ENCODE measurements at places on chromosomes 16 and 17.

- no peak for DNase-seq
Measured at GRCh38 chr16:11624636-11625607, 38.2 kb upstream of the LITAF start.

GRCh38 chr17:72700226-72700625 is 392.3 kb downstream of the SLC39A11 start:
- DNase-seq = no peak

GRCh38 chr17:65813306-65813705 is 251.9 kb upstream of the AXIN2 start:
- DNase-seq = no peak

GRCh38 chr16:73792199-73793020 is 504.2 kb upstream of the PSMD7 start:
- no peak for DNase-seq

DNA sequence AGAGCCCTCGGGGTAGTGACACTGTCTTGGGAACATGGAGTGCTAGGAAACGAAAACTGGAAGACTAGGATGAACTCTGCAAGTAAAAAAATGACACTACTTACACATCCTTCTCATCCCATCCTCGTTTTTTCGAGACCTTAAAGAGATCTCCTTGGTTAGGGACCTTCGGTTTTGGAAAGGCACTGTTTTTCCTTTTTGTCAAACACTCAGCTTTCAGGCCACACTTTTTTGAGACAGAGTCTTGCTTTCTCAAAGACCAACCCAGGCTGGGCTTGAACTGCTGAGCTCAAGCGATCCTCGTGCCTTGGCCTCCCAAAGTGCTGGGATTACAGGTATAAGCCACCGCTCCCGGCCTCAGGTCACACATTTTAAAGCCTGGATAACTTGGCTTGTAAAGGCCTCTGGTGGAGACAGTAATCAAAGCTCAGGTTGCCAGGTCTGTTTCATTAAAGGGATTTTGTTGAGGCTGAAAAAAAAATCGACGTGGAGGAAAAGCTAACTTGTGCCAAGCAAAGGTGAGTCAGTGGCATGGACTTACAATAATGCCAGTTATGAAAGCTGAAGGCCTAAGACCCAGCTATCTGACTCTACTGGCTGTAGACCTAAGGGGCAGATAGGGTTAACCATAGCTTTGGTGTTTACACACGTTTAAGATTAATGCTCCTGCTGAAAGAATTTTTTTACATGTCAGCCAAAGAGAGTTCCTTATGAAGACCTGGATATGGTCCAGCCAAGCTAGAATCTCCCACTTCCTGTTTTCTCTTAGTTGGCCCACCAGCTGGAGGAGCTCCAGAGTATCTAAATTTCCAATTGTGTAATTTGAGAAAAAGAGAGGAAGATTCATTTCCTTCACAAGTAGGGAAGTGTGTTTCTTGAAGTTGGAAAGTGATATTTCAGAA is 823 bp downstream of the NBR1 start:
- DNase-seq = no peak

GRCh38 chr17:68657166-68657565 is 56.0 kb upstream of the FAM20A start:
- DNase-seq = no peak

DNA sequence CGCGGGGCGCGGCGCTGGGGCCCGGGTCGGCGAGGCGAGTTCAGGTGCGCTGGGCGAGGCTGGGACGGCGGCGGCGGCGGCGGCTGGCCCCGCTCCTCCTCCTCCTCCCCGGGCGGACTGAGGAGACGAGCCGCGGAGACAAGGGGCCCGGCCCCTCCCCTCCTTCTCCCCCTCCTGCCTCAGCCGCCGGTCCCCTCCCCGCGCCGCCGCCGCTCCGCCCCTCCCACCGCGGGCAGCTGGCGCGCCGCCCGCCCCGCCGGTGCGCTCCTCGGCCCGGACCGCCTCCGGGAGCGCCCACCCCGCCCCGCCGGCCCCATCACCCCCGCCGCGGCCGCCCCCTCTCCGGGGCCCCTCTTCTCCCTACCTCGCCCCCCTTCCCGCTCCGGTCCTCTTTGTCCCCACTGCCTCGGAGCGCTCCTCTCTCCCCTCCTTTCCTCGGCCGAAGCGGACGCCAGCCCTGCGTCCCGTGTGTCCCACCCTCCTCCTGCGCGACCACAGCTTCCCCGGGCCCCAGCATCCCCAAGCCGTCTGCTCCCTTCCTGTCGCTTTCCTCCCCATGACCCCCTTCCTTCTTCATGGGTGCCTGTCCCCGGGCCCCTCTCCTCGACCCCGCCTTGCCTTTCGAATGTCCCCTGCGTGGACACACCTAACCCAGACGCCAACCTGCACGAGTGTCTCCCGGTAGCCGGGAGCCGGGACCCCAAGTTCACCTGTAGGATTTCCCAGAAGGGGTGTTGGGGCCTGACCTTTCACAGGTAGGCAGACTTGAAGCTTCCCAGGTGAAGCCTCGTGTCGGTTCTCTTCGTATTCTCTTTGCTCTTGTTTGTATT is at the start of gene TOX3:
TOX3 (minus strand) TSS at position 140 of the 830 bp plus-strand sequence. CDS start 420 bp downstream, outside the sequence.
- no peak for DNase-seq

DNA sequence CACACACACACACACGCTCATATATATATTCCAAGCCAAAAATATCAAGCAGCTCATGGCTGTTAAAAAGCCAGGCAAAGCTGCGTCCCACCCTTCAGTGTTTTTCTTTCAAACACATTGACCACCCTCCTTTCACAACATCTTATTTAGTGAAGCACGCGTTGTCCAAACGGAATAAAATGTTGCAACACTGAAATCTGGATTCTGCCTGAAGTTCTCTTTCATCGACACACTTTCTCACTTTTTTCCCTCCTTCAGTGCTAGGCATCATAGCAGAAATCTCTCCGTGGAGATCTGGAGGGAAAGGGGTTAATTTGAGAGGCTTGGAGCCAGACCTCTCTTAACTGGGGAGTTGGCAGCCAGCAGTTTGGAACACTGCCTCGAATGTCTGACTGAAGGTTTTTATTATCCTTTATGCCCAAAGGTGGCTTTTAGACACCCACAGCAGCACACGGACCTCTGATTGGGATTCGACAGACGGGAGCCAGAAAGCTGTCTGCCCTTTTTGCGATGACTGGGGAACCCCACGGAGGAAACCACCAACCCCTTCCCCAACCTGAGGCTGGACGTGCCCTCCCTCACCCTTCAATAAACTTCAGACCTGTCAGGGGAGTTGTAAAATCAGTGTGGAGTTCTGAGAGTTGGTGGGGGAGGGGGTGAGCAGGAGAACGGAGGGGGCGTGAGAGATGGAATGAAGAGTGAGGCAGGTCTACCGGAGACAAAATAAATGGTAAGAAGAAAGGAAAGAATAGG is 833.6 kb upstream of the SOX9 start:
- no peak for DNase-seq

GRCh38 chr17:2211661-2212399 is 91.8 kb downstream of the SMG6 start:
- no peak for DNase-seq

- no peak for DNase-seq
Measured at GRCh38 chr17:38404174-38404943, 23.9 kb upstream of the ARHGAP23 start.

DNA sequence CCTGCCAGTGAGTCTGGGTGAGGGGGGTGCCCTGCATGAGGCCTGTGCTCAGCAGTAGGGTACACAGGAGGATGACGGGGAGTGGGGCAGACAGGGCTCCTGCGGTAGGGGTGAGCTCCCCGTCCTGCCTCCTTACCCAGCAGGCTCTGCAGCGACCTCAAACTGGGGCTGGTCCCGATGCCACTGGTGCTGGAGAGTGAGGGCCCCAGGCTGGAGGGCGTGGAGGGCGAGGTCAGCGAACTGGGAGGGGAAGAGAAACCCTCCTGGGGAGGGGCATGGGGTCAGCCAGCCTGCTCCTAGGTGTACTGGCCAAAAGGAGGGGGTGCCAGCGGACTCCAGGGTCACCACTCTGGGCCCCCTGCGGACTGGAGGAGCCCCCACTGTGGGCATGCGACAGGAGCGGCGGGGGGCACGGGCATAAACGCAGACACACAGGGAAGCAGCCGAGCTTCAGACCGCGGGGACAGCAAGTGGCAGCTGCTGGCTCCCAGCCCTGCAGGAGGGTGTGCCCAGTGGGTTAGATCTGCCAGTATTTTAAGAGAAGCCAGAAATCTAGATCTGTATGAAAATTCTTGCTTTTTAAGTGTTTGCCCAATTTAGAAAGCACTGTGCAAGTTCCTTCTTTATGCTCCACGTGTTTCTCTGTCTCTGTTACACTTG is 9.0 kb upstream of the VASN start:
- DNase-seq = no peak

GRCh38 chr17:83083368-83084201 is 4.2 kb downstream of the METRNL start:
- no peak for DNase-seq

DNA sequence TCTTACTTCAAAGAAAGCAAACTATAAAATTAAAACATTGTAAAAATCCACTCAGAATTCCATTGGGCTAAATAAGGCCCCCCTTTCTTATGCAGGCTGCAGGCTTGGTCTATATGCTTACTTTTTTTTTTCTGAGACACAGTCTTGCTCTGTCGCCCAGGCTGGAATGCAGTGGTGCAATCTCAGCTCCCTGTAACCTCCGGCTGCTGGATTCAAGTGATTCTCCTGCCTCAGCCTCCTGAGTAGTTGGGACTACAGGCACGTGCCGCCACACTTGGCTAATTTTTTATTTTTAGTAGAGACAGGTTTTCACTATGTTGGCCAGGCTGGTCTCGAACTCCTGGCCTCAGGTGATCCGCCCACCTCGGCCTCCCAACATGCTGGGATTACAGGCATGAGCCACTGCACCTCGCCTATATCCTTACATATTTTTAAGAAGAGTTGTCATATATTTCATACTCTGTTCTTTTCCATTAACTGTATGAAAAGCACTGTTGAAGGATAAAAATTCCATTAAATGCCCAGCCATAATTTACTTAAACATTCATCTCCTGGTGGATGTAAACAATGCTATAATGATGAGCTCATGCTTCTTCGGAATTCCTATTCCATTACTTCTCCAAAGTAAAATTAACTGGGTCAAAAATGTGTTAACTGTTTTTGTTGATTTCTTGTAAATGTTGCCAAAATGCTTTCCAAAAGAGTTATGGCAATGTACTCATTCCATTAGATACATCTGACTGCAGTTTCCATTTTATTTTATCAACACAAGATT is 17.8 kb downstream of the SNN start:
- DNase-seq = no peak

DNA sequence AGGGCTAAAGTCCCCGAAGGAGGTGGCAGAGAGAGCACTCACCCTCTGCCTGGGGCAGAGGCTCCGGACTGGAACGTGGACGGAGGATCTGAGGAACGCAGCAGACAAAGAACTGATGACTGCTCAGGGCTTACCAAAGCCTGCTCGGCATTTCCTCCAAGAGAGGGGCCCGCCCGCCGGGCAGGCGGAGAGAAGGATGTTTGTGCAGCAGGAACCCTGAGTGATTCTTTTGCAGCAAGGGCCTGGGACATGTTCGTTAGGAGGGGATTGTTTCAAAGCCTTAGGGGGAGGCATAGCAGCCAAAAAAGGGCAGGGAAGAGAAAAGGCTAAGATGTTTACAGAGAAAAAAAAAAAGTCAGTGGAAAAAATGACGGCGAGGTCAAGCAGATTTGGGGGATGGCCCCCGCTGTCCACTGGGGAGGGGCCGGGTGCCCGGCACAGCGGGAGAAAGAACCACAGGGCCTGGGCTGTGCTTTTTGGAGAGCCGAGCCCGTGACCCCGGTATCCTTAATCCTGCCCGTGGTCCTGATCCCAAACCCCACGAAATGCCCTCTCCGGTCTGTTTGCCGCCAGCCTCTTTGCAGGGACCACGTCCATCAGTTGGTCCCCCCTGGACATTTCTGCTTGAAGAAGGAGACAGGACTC is 129.3 kb downstream of the NTN1 start:
- DNase-seq = no peak

GRCh38 chr17:60421273-60422161 is 772 bp upstream of the CHCT1 start:
- DNase-seq = peak; percentile 83

DNA sequence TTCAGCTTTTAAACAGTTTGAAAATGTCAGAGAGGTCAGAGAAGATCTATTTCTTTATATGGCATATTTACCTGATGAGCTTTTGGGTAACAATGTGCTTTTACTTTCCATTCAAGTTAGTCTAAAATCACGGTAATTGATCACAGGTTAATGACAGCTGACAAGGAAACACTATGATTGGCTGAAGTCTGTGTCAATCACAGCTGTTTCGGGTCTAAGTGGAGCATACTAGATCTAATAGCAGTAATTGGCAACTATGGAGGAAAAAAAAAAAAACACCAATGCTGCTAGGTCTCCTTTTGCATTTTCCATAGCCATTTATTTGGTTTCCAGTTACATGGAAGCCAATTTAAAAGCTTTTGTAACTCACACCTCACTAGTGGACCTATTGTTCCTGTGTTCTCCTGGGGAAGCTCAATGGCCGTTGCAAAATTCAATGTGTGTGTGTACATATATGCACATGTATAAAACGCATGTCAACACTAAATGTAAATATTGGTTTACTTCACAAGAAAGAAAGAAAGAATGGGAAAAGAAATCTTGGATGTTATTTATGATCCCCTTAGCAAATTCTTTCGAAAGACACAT is 568.3 kb upstream of the ZFHX3 start:
- no peak for DNase-seq

DNA sequence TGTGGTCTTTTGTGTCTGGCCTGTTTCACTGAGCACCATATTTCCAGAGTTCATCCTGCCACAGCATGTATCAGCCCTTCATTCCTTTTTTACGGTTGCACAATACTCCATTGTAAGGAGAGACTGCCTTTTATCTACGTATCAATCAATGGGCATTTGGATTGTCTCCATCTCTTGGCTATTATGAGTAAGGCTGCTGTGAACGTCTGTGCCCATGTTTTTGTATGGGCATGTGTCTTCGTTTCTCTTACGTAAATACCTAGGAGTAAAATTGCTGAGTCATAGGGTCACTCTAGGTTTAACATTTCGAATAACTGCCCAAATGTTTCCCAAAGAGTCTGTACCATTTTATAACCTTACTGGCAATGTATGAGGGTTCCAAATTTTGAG is 202.8 kb upstream of the FOXF1 start:
- no peak for DNase-seq

- DNase-seq = peak; percentile 96
Measured at GRCh38 chr16:1408171-1408837, 6.2 kb downstream of the UNKL start.

All from activated naive CD4-positive, alpha-beta T cell treated with anti-CD3 and anti-CD28 coated beads, Interleukin-2, amount 10 ng/mL, durations not matched to agents 7 days and 5 days (primary cell).